ENCODE measurements at places on chromosomes 3 and 15.

- DNase-seq, result no peak
Observed at GRCh38 chr3:183826448-183827250, 1.3 kb upstream of the MAP6D1 start.

DNA sequence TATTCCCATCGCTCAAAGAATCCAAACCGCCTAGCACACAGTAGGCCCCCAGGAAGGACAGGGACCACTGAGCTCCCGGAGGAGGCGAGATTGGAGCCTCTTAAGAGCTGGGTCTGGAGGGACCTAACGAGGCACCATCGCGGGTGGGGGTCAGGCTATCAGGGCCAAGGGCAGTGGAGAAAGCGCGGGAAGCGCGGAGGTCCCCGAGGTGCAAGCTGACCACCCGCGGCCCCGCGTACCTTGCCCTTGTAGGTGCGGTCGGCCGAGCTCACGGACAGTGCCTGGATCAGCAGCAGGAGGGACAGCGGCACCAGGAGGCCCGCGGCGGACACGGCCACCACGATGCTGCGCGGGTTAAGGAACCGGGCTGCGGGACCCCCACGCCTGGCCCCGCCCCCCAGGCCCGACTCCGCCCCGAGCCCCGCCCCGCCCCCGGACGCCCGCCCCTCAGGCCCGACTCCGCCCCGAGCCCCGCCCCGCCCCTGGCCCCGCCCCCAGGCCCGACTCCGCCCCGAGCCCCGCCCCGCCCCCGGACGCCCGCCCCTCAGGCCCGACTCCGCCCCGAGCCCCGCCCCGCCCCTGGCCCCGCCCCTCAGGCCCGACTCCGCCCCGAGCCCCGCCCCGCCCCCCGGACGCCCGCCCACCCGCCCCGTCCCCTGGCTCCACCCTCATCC is 3.9 kb downstream of the ZDHHC19 start:
- no peak for DNase-seq

DNA sequence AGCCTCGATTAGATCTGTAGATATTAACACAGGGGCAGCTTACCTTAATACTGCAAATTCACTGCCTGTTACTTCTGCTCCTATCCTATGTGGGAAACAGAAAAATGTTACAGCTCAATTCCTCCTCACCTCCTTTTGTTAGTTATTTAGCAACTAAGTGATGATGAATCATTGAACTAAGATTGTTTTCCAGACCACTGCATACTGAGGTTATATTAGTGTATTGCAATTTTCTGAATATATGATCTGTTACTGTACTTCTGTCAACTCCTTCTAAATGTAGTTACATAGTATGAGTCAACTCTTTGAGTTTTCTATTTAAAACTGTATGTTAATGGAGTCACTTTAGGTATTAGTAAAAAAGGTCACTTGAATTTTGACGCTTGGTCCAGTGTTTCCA is 331.5 kb upstream of the SLCO3A1 start:
- no peak for DNase-seq

DNA sequence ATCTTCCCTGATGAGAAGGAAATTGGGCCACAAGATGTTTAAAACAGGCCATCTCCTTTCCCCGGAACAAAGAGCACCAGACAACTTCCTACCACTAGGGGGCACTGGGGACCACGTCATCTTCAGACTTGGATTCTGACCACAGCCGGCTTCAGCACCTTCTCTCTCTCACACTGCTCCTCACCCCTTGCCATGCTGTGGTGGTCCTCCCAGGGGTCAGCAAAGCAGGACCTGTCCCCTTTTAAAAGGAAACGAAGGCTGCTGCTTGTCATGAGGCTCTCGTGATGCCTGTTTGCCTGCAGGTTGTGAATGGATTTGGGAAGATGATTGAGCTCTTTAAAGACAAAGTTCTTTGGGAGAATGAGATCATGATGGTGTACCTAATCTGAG is 16.2 kb downstream of the RFT1 start:
- no peak for DNase-seq

DNA sequence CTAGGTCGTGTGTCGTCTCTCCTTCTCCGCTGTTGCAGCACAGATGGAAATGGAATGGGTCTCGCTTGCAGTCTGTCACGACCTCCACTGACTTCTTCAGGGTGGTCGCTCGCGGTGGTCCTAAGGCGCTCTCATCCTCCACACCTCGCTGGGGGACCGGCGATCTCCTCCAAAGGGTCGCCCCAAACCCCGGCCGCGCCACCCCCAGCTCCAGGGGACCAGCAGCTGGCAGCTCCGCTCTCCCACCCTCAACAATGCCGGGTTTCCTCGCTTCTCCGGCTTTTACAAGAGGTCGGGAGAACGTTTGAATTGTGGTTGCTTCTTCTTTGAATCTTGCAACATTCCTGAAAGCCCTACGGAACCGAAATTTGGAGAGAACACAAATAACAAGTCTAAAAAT is 25.9 kb downstream of the SERP1 start:
- DNase-seq, result no peak

DNA sequence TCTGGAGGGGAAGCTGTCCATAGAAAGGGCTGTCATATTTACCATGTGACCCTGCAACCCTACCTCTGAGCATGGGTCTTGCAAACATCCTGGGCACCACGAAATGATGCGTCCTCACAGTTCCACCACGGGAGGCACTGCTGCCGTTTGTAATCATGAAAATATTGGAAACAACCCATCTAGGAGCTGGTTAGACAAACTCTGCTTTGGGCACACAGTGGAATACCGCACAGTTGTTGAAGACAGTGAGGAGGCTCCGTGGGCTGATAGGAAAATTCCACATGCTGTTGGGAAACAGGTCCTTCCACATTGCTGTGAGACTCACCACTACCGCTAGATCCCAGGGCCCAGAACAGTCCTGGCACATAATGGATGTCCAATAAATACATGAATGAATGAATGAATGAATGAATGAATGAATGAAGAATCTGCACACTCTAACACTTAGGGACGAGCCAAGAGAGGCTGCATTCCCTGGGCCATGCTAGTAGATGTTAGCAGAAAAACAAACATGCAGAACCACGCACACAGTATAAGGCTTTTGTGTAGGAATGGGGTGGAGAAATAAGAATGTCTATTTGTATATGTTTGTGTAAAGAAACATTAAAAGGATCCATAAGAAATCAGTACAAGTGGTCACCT is 40.6 kb downstream of the TPRA1 start:
- no peak for DNase-seq
